Aorta (tissue), 5 donors: ENCODE measurements at places on chromosomes 1 and 21. TPM values are rescaled to one million over a fixed set of nuclear protein-coding genes. Genes with fewer than 3 reads are reported as not detected.
A peak's percentile ranks its signal among the peaks of the same experiment; 100 is the strongest.

DNA sequence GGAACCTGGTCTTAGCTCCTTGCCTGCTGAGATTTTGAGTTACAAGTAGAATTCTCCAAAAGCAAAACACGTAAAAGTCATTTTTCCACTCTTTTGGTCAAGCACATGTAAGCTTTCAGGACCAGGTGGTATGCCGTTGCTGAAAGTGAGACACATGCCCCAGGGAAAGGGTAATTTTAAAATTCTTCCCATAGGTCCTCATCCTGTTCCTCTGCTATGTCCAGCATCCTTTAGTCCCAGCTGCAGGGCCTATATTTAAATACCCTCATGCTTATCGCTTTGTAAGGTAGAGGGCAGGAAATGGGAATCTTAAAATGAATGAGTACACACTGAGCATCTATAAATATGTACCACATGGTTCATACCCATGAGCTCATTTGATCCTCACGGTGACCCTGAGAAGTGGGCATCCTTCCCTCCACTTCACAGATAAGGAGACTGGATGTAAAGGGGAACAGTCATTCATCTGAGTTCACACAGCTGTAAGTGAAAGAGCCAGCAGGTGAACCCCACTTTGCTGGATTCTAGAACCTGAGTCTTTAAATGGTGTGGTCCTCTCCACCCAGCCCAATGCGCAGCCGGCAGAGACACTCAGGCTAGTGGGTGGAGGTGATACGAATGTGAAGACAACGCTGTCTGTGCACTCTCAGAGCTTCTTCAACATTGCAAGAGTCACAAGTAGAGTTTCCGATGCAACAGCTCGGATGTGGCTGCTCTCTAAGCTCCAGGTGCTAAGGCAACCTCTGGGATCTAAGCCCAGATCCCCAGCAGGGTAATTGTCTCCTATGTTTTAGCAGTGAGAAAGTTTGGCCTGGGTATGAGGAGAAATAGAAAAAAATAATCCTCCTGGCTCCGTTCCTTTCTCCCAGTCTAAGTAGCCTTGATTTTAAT lies 163.5 kb downstream of the PLXNA2 start:
- H3K4me3 ChIP-seq = no peak overlapping the region
- H3K4me1 ChIP-seq = no peaks in the 10 kb centered on the region
- no peak for DNase-seq
- H3K27me3 ChIP-seq = no peaks in the 10 kb centered on the region
- H3K27ac ChIP-seq = no peak overlapping the region

DNA sequence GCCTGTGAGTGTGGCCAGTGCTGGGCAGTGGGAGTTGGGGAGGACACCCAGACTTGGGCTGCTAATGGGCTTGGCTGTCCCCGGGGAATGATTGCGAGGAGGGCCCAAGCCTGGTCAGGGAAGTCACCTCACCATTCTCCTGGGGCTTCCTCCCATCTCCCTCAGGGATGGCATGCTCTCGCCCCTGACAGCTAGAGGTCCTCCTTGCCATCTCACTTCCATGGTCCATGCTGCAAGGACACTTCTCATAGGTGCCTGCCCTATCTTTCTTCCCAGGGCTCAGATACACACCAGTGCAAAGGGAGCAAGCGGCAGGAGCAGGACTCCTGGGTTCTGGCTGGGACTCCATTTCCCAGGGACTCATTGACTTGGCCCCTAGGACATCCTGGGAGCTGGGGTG lies 4.1 kb downstream of the NTRK1 start:
- H3K36me3 ChIP-seq = no peaks in the 10 kb centered on the region
- H3K27me3 ChIP-seq = no peaks in the 10 kb centered on the region
- H3K27ac ChIP-seq = no peak overlapping the region
- DNase-seq = no peak
- no peak overlapping the region for H3K4me3 ChIP-seq

DNA sequence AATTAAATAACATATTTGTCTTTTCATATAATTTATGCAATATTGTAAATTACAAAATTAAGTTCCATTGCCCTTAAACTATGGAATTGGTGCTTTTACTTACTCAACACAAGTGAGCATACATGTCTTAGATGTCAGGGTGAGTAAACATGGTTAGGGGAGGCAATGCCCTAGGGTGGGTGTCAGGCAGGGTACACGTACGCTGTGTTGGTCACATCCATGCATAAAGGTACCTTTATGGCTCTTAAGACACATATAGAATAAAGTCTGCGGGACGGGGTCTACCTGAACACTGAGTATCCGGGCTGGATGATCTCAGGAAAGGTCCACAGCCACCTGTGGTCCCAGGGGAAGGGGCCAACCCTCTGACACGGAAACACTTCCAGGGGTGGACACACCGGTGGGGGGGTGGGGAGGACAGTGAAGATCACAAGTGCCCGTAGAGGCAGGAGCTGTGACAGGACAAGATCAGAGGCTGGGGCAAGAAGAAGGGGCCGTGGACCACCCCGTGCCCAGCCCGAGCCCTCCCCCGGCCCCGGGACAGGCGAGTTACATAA lies 720 bp downstream of the LIN9 start:
- no peak for DNase-seq
- no peaks in the 10 kb centered on the region for H3K27me3 ChIP-seq
- H3K27ac ChIP-seq = no peak overlapping the region
- peak overlapping the region; percentile 89 for H3K4me3 ChIP-seq
- H3K36me3 ChIP-seq = no peaks in the 10 kb centered on the region

- H3K4me3 ChIP-seq = no peak overlapping the region
- no peak overlapping the region for H3K27ac ChIP-seq
- H3K4me1 ChIP-seq = no peaks in the 10 kb centered on the region
- peak; percentile 24 for DNase-seq
- no peaks in the 10 kb centered on the region for H3K27me3 ChIP-seq
These were observed 53.6 kb downstream of the WNT9A start for GRCh38 chr1:227893949-227894721.

DNA sequence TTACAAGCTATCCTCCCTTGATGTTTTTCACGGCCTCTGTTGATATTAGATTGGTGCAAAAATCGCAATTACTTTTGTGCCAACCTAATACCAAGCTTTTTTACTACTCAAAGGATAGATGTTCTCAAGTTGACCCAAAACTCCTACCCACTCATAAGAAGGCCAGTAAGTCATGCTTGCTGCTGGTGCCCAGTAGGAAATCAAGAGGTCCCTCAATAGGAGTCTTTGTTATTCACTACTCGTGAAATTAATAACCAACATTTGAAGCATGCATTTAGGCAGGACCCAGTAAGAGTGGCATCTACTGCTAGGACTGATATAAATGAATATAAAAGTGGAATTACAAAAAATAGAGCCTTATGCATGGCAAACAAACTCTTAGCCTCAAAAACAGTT lies 52.6 kb downstream of the APP start:
- no peak overlapping the region for H3K4me3 ChIP-seq
- H3K4me1 ChIP-seq = peaks cover 7% of the 10 kb centered on the region
- no peaks in the 10 kb centered on the region for H3K27me3 ChIP-seq

The ALPL gene
- 6.7 TPM for total RNA-seq

The FCRL2 gene
- 0.29 TPM for total RNA-seq

The GNPAT gene
- 33.5 TPM for total RNA-seq

The SPSB1 gene
- total RNA-seq = 62.0 TPM
